ENCODE measurements at places on chromosomes 5 and 9. TPM values are rescaled to one million over a fixed set of nuclear protein-coding genes. Genes with fewer than 3 reads are reported as not detected.

GRCh38 chr5:172713113-172713808 lies 57.7 kb downstream of the DUSP1 start:
- H3K36me3 ChIP-seq: no peaks in the 10 kb centered on the region
- H3K27me3 ChIP-seq: no peaks in the 10 kb centered on the region

FCN2 gene
- total RNA-seq: not detected

EIF4E1B gene
- total RNA-seq: not detected

- no peaks in the 10 kb centered on the region for H3K27me3 ChIP-seq
- no peaks in the 10 kb centered on the region for H3K36me3 ChIP-seq
- H3K4me3 ChIP-seq: no peak overlapping the region
Observed at GRCh38 chr9:130781569-130781968, 53.5 kb upstream of the ABL1 start.

GRCh38 chr9:116172216-116172615 lies 18.6 kb downstream of the PAPPA start:
- H3K4me3 ChIP-seq: no peak overlapping the region
- no peak overlapping the region for H3K27ac ChIP-seq
- H3K4me1 ChIP-seq: no peaks in the 10 kb centered on the region

GRCh38 chr5:114857941-114858551 lies 311.7 kb downstream of the TRIM36 start:
- H3K27ac ChIP-seq: no peak overlapping the region
- no peak overlapping the region for H3K4me3 ChIP-seq
- peak; percentile 46 for DNase-seq
- H3K4me1 ChIP-seq: no peaks in the 10 kb centered on the region
- H3K27me3 ChIP-seq: no peaks in the 10 kb centered on the region
- no peaks in the 10 kb centered on the region for H3K36me3 ChIP-seq

NDFIP1 gene
- total RNA-seq: 212 TPM

GRCh38 chr5:15249152-15249551 lies 250.8 kb upstream of the FBXL7 start:
- no peak overlapping the region for H3K4me3 ChIP-seq
- H3K4me1 ChIP-seq: no peaks in the 10 kb centered on the region
- no peak overlapping the region for H3K27ac ChIP-seq
- DNase-seq: no peak
- no peaks in the 10 kb centered on the region for H3K36me3 ChIP-seq

DNA sequence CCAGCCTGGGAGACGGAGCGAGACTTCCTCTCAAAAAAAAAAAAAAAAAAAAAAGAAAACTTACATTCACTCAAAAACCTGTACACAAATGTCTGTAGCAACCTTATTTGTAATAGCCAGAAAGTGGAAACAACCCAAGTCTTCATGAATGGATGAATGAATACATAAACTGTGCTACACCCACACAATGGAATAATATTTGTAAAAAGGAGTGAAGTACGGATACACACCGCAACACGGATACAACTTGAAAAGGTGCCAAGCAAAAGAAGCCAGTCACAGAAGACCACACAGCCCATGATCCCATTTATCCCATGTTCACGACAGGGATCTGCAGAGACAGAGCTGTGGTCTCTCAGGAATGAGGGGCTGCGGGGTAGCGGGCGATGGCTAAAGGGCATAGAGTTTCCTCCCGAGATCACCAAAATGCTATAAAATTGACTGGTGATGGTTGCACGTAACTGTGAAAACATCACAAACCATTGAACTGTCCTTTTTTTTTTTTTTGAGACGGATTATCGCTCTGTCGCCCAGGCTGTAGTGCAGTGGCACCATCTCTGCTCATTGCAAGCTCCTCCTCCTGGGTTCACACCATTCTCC lies 76.2 kb upstream of the COL5A1 start:
- no peak for DNase-seq
- no peaks in the 10 kb centered on the region for H3K27me3 ChIP-seq
- no peaks in the 10 kb centered on the region for H3K36me3 ChIP-seq

GRCh38 chr5:80083101-80083890 lies 48.1 kb downstream of the THBS4 start:
- peaks cover 11% of the 10 kb centered on the region for H3K4me1 ChIP-seq
- no peak for DNase-seq
- peak overlapping the region; percentile 3 for H3K4me3 ChIP-seq

- DNase-seq: no peak
- no peak overlapping the region for H3K27ac ChIP-seq
- no peak overlapping the region for H3K4me3 ChIP-seq
- H3K27me3 ChIP-seq: no peaks in the 10 kb centered on the region
- H3K4me1 ChIP-seq: no peaks in the 10 kb centered on the region
Observed at GRCh38 chr9:81113453-81114124, 575.8 kb downstream of the TLE1 start.

DNA sequence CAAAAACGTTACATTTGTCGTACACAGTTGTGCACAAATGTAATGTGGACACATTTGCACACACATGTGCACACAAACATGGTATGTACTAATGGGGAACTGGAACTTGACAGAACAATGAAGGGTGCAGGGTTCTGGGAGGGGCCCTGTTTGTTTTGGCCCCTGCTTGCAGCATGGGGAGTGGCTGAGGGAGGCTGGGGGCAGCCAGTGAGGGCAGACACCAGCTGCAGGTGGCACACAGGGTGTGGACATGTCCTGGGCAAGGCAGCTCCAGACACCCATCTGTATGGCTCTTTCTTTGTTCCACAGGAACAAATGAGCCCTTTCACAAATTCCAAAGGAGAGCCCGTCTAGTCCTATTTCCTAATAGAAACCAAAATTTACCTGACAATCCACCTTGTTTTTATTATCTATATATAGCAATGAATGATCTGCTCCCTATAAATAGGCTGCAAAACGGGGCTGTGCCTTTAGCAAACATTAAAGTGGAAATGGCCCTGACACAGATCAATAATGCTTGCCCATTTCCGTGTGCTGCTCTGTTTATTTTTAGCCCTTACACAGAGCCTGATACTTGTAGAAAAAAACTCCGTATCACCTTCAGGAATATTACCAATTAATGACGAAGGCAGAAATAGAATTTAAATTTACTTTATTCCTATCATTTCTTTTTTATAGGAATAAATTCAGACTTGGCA lies 26.4 kb downstream of the MARCHF3 start:
- H3K4me3 ChIP-seq: no peak overlapping the region
- no peaks in the 10 kb centered on the region for H3K4me1 ChIP-seq
- no peaks in the 10 kb centered on the region for H3K36me3 ChIP-seq
- no peak overlapping the region for H3K27ac ChIP-seq

DNA sequence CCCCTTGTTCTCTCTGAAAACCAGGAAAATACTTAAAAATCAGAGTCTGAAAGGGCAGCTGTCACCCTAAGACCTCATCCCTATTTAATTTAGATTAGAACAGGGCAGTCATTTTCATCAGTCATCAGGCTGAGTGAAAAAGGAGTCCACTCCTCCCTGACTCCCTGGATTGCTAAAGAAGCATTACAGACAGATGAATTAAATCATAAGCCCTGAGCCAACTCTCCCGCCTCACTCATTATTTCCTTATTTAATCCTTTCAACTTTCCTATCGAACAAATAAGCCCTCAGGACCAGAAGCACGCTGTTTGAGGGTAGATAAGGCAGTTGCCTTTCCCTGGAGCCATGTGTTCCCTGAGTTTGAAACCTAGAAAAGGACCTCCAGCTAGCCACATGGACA lies 201.9 kb upstream of the ANKRD55 start:
- H3K27me3 ChIP-seq: no peaks in the 10 kb centered on the region
- H3K36me3 ChIP-seq: no peaks in the 10 kb centered on the region
- DNase-seq: no peak

GRCh38 chr5:176184608-176185132 lies 53.6 kb upstream of the SIMC1 start:
- no peak overlapping the region for H3K27ac ChIP-seq
- no peak overlapping the region for H3K4me3 ChIP-seq
- H3K36me3 ChIP-seq: no peaks in the 10 kb centered on the region
- H3K27me3 ChIP-seq: no peaks in the 10 kb centered on the region

UBE2QL1 gene
- not detected for total RNA-seq

GRCh38 chr5:127951791-127952190 lies 131.8 kb upstream of the SLC12A2 start:
- H3K27me3 ChIP-seq: no peaks in the 10 kb centered on the region
- no peak for DNase-seq

DNA sequence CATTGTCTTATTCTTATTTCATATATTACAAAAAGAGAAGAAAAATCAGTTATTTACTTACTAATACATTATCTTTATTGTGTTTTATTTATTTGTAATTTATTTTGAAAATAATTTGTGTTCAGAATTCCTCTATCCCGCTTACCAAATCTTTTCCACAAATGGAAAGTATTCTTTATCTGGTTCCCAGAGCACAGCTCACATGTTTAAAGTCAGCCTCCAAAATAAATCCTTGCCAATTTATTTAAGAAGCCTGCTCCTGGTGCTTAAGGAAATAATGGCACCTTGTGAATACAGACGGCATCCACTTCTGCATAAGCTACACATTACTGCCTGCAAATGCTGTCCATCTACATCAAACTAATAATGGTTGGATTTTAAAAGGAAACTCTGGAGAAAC lies 435.4 kb downstream of the MTRR start:
- no peaks in the 10 kb centered on the region for H3K36me3 ChIP-seq
- H3K4me3 ChIP-seq: no peak overlapping the region
- no peaks in the 10 kb centered on the region for H3K27me3 ChIP-seq

PLCXD3 gene
- total RNA-seq: 2.4 TPM

- H3K4me3 ChIP-seq: peak within 1 kb of the TSS; percentile 46
- DNase-seq: peak; percentile 91
- no peak within 1 kb of the TSS for H3K27ac ChIP-seq
- H3K4me1 ChIP-seq: peaks cover 16% of the 10 kb centered on the region
Observed at GRCh38 chr5:73120222-73121118, at the start of gene TMEM171. Gene TMEM171 (plus strand): TSS chr5:73120575. CDS start chr5:73123374, 2,799 bp downstream.

PCDHA1 gene
- total RNA-seq: not detected

GRCh38 chr5:112787261-112787660 lies 49.6 kb downstream of the APC start:
- DNase-seq: no peak
- H3K4me1 ChIP-seq: no peaks in the 10 kb centered on the region
- peaks cover 39% of the 10 kb centered on the region for H3K36me3 ChIP-seq
- no peak overlapping the region for H3K27ac ChIP-seq
- no peak overlapping the region for H3K4me3 ChIP-seq
- no peaks in the 10 kb centered on the region for H3K27me3 ChIP-seq

DNA sequence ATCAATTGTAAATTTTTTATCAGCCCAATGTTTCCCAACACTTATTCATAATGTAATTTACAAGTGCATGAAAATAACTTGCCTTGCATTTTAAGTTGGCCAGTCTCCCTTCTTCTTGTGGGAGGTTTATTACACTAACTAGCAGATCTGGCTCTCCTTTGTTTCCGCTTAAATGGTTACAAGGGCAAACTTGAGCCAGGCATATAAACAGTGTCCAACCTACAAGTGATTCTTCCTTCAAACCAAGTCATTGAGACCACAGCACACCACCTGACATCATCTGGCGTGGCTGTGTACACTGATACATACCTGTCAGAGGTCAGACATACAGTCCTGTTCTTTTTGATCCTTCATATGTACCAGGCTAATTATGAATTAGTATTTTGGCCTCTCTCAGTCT lies 80.1 kb downstream of the ALDH1A1 start:
- DNase-seq: no peak
- H3K36me3 ChIP-seq: no peaks in the 10 kb centered on the region
- no peaks in the 10 kb centered on the region for H3K4me1 ChIP-seq
- no peaks in the 10 kb centered on the region for H3K27me3 ChIP-seq
- no peak overlapping the region for H3K27ac ChIP-seq

GRCh38 chr9:121636341-121636865 lies 15.0 kb upstream of the DAB2IP start:
- H3K4me3 ChIP-seq: no peak overlapping the region
- peaks cover 19% of the 10 kb centered on the region for H3K4me1 ChIP-seq
- H3K36me3 ChIP-seq: no peaks in the 10 kb centered on the region
- H3K27ac ChIP-seq: no peak overlapping the region

LRRC19 gene
- not detected for total RNA-seq

IER5L gene
- 6.1 TPM for total RNA-seq

PCDHB5 gene
- total RNA-seq: 2.1 TPM

- no peak for DNase-seq
- H3K27me3 ChIP-seq: no peaks in the 10 kb centered on the region
- H3K36me3 ChIP-seq: no peaks in the 10 kb centered on the region
- H3K27ac ChIP-seq: no peak overlapping the region
- peaks cover 22% of the 10 kb centered on the region for H3K4me1 ChIP-seq
- no peak overlapping the region for H3K4me3 ChIP-seq
Observed at GRCh38 chr9:109346904-109347303, 26.0 kb upstream of the EPB41L4B start.

DNA sequence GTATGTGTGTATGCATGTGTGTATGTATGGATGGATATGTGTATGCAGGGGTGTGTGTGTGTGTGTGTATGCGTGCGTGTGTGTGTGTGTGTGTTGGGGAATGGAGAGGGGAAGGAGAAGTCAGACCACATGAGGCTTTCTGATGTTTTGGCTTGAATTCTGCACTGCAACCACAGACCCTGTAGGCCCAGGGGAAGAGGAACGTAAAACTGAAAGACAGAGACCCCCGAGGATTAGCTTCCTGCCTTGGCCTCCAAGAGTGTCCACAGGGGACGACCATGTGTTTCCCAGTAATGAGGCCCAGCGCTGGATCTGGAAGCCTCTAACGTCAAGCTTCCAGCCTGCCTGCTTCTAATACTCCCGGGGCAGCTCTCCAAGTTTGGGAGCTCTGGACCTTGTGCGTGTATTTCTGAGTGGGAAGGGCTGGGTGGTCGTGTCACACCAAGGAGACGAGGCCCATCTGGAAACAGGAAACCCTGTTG lies 5.8 kb downstream of the DCANP1 start:
- H3K27me3 ChIP-seq: no peaks in the 10 kb centered on the region
- H3K27ac ChIP-seq: no peak overlapping the region
- no peak overlapping the region for H3K4me3 ChIP-seq
- H3K36me3 ChIP-seq: no peaks in the 10 kb centered on the region
- H3K4me1 ChIP-seq: peaks cover 26% of the 10 kb centered on the region

- H3K4me3 ChIP-seq: no peak overlapping the region
- H3K27me3 ChIP-seq: no peaks in the 10 kb centered on the region
- H3K36me3 ChIP-seq: no peaks in the 10 kb centered on the region
- no peaks in the 10 kb centered on the region for H3K4me1 ChIP-seq
Observed at GRCh38 chr9:3500044-3500443, 25.8 kb downstream of the RFX3 start.

DNA sequence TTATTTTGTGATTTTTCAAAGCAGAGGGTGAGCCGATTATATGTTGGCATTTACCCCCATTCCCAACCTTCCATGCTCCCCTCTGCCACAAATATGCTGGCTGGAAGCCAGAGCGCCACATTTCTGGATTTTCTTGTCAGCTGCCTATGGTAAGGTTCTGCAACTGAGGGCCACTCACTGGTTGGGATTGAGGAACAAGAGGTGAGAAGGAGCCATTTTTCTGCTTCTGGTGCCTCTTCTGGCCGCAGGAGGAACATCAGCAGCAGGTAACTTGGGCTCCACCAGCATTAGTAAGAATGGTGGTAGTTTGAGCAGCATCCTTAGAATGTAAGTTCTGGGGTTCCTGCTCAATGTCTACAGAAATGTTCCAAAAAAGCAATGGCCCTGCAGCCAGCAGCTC lies 159.5 kb upstream of the MAST4 start:
- H3K4me3 ChIP-seq: no peak overlapping the region
- H3K36me3 ChIP-seq: no peaks in the 10 kb centered on the region
- DNase-seq: no peak
- no peak overlapping the region for H3K27ac ChIP-seq
- H3K27me3 ChIP-seq: no peaks in the 10 kb centered on the region
- no peaks in the 10 kb centered on the region for H3K4me1 ChIP-seq

All from upper lobe of left lung (tissue), 6 donors.